ENCODE measurements at places on chromosomes 5 and 9.

GRCh38 chr5:25862276-25862675, 1176.1 kb downstream of the CDH9 start:
- DNase-seq: no peak

- no peak for DNase-seq
Observed at GRCh38 chr5:59645380-59645779, 248.1 kb downstream of the PDE4D start.

DNA sequence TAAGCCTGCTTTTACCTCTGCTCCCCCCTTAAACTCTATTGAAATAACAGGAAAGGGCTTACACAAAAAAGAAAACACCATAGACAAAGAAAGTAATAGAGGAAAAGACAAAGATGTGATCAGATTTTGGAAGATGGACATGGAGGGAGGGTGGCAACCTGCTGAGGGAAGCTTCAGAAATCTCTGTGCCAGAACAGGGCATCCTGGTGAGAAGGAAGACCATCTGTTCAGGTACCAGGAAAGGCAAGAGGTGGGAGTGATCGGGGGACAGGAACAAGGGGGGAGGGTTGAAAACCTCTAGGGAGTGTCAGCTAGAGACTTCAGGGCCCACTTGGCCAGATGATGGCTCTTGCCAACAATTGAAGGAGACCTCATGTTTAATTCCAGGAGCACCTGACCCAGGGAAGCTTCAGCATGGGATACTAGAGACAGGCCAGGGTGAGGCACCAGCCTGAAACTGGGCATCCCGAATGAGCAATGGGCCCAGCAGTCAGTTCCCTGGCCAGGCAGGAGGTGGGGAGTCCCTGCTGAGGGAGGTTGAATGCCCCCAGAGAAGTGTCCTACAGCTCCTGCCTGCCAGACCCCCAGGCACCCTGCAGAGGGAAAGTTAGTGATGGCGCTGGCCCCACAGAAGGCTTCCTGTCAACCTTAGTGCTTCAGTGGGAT, 8.2 kb downstream of the SQSTM1 start:
- no peak for DNase-seq

DNA sequence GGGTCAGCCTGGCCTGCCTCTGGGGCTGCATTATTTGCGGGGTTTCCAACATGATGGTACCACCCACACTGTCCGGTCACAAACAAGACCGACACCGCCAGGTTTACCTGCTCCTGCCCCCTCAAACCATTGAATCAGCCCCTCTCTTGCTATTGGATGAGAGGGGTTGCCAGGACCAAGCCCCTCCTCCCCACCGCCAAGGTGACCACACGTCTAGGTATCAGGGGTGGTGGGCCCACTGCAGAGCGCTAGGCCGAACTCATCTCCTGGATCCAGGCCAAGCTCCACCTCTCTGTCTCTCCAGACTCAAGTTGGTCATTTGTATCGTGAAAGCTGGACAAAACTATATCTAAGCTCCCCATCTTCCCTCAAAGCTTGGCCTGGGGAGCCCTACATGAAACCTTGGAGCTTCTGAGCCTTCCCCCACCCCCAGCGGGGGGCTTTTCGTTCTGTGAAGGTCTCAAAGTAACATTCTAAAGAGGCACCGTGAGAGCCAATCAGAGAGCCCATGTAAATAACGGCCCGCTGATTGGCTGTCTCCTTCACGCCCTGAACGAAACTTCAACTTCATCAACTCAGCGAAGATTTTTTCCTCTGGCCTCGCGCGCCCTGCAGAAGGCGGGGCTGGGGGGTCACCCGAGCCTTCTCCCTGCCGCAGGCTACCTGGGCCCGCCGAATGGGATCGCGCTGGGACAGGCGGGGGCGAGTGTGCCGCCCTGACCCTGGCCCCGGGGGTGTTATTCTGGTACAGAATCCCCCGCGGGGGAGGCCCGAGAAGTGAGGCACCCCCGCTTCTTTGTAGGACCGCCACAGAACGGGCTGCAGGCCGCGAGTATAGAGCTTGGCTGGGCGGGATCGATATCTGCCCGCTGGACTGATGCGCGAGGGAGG, 49.6 kb upstream of the PSD2 start:
- DNase-seq: peak; percentile 37

DNA sequence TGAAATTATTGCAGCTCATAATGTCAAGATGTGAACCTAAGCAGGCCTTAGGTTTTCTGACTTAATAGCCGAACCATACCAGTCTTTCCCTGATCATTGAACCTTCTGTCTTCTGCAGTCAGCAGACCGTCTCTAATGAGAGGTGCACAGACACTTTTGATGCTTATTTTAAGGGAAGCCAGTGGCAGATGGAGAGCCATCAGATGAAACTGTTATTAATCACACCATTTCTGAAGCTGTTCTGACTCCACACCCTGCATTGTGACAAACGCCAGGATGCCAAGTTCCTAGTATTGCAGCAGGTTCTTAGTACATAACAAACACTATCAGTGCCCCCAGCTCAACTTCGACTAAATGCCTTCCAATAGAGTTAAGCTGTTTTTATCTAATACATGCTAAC, 43.0 kb downstream of the PIK3R1 start:
- no peak for DNase-seq

Data from central memory CD4-positive, alpha-beta T cell (primary cell).